ENCODE measurements at places on chromosomes 2 and 18. TPM values are rescaled to one million over a fixed set of nuclear protein-coding genes. Genes with fewer than 3 reads are reported as not detected.

The C2orf15 gene
- total RNA-seq, result 2.3 TPM

The ABCB11 gene
- total RNA-seq, result not detected

The BCL2 gene
- total RNA-seq, result 0.84 TPM

The CD8A gene
- total RNA-seq, result 0.08 TPM

The SAG gene
- not detected for total RNA-seq

Measured in hair follicular keratinocyte (primary cell).